AG09309 (cell line): ENCODE measurements at places on chromosomes 16 and 17.
A peak's percentile ranks its signal among the peaks of the same experiment; 100 is the strongest.

- DNase-seq, result no peak
Observed at GRCh38 chr17:80586846-80587228, 42.2 kb downstream of the RPTOR start.

DNA sequence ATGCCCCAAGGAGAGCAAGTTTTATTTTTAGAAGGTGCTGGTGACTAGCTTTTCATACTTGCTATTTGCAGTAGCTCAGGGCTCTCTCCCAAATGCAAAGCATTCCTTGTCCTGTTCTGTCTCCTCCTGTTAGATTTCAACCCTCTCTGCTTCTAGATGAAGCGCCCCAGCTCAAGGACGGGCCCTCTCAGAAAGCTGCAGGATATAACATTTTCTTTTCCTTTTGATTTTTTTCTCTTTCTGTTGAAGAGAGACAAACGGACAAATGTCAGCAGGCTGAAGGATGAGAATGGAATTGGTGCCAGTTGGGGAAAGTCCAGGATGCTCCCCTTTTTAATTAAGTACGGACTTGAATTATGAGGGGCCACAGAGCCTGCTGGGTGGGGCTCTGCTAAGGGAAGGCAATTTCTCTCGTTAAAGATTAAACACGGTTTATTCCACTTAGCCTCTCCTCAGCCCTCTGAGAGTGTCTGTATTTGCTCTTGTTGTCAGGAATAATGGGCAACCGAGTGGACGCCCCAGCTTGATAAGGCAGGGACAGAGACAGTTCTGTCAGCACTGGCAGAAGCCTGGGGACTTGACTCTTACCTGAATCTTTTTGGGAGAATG, 6.2 kb upstream of the ETV4 start:
- no peak for DNase-seq

- no peak for DNase-seq
Observed at GRCh38 chr17:15498107-15498506, 30.7 kb upstream of the CDRT4 start.

DNA sequence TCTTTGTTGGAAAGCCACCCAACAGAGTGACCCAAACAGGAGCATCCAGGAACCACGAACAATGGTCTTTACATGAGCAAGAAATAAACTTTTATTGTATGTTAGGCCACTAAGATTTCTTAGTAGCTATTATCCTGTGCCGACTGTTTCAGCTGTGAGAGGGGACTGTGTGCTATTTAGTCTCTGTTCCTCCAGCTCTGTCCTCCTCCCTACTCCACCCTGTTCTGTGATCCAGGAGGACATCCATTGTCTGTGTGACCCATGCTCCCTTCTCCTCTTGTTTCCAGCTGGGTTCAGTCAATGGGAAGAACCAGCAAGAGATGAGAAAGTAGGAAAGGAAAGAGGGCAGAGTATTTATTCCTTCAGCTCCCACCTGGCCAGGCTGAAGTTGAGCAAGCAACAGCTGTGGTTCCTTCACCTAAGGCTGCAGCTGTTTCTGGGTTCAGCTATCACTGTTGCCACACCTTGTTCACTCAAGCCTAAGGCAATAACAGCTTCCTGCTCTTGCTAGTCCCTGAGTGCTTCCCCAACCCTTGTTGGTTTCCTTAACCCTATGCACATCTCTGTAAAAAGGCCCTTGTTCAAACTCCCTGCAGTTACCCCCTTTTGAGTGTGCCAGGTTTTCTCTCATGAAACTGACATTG, 14.9 kb upstream of the B4GALNT2 start:
- DNase-seq, result no peak

GRCh38 chr16:66601471-66601870, 3.0 kb upstream of the CMTM3 start:
- no peak for DNase-seq

GRCh38 chr16:84599521-84600202, 18.2 kb downstream of the COTL1 start:
- peak; percentile 60 for DNase-seq
